Articular chondrocyte of knee joint (primary cell): ENCODE measurements at places on chromosomes 6 and 20. TPM values are rescaled to one million over a fixed set of nuclear protein-coding genes. Genes with fewer than 3 reads are reported as not detected.

MATN4 gene
- total RNA-seq: not detected in 2 replicates

CCDC170 gene
- 2.7 and 2.8 TPM in 2 replicates for total RNA-seq

PHIP gene
- total RNA-seq: 30.4 and 35.1 TPM in 2 replicates

ZBTB22 gene
- 11.1 and 11.9 TPM in 2 replicates for total RNA-seq

ACTL10 gene
- 1.7 and 2.1 TPM in 2 replicates for total RNA-seq

GTPBP2 gene
- 42.7 and 51.7 TPM in 2 replicates for total RNA-seq

RAD21L1 gene
- not detected in 2 replicates for total RNA-seq

HTR1B gene
- 0.22 TPM in 1 of 2 replicates, not detected in the other for total RNA-seq

OPRM1 gene
- not detected in 2 replicates for total RNA-seq

MAN1A1 gene
- total RNA-seq: 131 and 141 TPM in 2 replicates

BEND6 gene
- 27.1 and 33.3 TPM in 2 replicates for total RNA-seq

TULP1 gene
- total RNA-seq: not detected in 2 replicates

RAMACL gene
- total RNA-seq: 7.5 and 7.7 TPM in 2 replicates

PCK1 gene
- total RNA-seq: under 0.01 TPM in 1 of 2 replicates, not detected in the other

AIF1 gene
- not detected in 2 replicates for total RNA-seq

TFAP2D gene
- not detected in 2 replicates for total RNA-seq

NAA20 gene
- 45.2 and 54.4 TPM in 2 replicates for total RNA-seq

RAET1E gene
- 0.39 and 8.2 TPM in 2 replicates for total RNA-seq

BCAS4 gene
- total RNA-seq: 5.5 and 7.2 TPM in 2 replicates

ADGRB3 gene
- total RNA-seq: 0.11 and 0.13 TPM in 2 replicates

PRICKLE4 gene
- 0.65 TPM in 1 of 2 replicates, not detected in the other for total RNA-seq

PRL gene
- total RNA-seq: 0.11 TPM in 1 of 2 replicates, not detected in the other

RUNX2 gene
- 0.91 and 1.1 TPM in 2 replicates for total RNA-seq

ZNF184 gene
- total RNA-seq: 8.5 and 11.6 TPM in 2 replicates

TRERF1 gene
- total RNA-seq: 6.7 and 8.5 TPM in 2 replicates

THBS2 gene
- 75.6 and 121 TPM in 2 replicates for total RNA-seq

HCK gene
- 0.11 TPM in 1 of 2 replicates, not detected in the other for total RNA-seq
